ENCODE measurements at places on chromosomes 6 and 20. TPM values are rescaled to one million over a fixed set of nuclear protein-coding genes. Genes with fewer than 3 reads are reported as not detected.

MACROD2 gene
- total RNA-seq, result 6.6 TPM

DNA sequence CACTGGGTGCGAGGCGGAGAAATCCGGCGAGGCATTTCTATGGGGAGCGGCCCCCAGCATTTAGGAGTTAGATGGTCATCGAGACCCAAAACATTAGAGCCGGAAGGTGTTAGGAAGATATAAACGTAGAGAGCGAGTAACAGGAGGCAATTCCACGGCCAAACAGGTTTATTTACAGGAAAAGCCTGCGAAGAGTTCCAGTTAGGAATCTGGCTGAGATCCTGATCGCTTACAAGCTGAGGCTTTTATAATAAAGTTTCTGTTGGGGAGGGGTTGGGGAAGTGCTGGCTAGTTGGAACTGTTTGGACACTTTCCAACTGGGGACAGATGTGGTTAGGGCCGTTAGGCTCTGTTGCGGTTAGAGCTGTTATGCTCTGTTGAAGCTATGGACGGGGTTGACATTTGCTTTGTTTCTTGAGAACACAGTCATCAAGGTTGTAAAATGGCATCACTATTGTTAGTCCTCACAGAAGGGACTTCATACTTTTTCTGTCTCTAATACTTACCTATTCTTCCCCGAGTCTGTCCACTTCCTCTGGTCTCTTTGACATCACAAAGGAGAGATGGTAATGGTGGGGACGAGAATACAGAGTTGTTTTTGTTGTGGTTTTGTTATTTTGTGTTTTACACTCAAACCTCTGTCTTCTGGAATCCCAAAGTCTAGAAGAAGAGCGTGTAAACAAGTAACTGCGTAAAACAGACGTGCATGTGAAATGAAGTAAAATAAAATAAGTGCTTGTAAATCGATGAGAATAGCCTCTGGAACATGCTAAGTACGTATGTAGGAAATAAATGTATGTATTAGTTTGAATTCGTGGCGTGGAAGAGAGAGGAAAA is 554 bp upstream of the ZSCAN31 start:
- DNase-seq, result peak; percentile 45

MATN4 gene
- not detected for total RNA-seq

GRCh38 chr6:14231501-14232280 is 114.1 kb downstream of the CD83 start:
- no peak for DNase-seq

GRCh38 chr6:17635568-17635967 is 35.5 kb downstream of the FAM8A1 start:
- DNase-seq, result no peak

LY6G5B gene
- 8.7 TPM for total RNA-seq

Data from left colon (tissue), 2 donors.